ENCODE measurements at places on chromosomes 1 and 21.
A peak's percentile ranks its signal among the peaks of the same experiment; 100 is the strongest.

GRCh38 chr1:3541465-3541864, 69.8 kb downstream of the MEGF6 start:
- DNase-seq = no peak

GRCh38 chr1:14923727-14924452, 229.7 kb upstream of the TMEM51 start:
- peak; percentile 7 for DNase-seq

DNA sequence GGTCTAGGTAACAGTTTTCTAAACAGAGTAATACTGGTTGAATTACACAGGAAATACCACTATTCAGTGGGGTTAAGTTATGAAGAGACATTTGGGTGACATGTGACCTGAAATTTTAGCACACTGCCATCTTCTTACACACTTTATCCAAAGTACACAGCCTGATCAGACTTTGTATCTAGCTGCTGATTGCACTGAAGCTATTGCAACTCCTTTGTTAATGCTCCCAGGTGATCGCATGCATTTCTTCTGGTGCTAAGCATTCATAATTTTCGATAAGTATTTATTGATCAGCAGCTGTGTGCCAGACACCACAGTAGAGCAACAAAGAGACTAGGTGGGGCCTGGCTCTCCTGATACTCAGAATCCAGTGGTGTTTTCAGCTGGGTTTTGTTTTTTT, 52.4 kb downstream of the AK4 start:
- no peak for DNase-seq

DNA sequence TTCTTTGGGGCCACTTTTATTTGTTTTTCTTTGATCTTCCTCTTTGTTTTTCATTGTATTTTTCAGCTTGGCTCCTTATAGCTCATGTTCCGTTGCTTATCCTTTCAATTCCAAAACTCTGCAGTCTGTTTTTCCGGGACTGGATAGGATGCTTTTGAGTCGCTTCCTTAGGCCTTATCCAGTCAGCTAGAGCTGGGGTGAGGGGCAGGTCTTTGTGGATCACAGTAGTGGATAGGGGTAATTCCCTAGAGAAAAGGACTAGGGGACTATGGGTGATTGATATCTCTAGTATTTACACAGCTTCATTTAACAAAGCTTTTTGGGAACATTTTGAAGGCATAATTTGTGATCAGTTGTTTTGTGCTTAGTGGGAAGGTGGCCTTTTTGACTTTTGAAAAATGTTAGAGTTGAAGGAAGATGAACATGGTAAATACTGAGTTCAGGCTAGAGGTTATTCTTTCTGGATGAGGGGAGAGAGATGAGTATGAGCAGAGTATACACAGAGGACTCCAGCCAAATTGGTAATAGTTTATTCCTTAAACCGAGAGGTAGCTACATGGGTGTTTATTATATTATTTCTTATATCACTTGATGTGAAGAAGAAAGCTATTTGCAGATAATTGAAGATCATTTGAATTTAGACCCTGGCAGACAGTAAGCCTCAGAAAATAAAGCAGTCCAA, 22.5 kb downstream of the CEP350 start:
- no peak for DNase-seq

DNA sequence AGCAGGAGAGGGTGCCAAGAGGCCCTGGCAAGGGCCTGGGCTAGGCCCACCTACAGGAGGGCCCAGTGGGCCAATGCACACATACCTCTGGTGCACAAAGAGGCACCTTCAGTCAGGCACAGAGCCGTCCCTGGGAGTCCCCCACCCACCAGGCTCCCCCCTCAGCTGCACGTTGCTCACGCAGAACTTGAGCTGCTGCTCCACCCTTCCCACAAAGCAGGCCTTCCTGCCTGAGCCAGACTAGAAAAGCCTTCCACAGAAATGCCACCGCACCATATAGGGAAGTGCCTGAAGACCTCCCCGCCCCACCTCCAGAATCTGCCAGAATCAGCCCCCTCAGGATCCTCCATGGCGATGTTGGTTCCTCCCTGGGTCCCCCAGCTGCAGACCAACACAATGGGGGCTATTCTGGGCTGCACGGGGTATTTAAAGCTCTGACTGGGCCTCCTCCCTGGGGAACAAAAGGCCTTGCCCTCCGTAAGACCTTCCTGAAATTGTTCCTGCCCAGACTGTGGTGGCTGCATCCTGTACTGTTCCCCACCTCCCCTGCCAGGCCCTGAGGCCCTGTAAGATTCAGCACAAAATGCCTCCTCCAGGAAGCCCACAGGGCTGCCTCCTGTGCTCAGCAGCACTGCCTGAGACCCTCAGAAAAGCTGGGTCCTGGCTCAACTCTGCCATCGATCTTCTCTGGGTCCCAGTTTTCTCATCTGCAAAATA, 27.2 kb downstream of the HSPG2 start:
- DNase-seq = peak; percentile 56

GRCh38 chr1:31183927-31184554, 55.6 kb downstream of the NKAIN1 start:
- DNase-seq = peak; percentile 50

DNA sequence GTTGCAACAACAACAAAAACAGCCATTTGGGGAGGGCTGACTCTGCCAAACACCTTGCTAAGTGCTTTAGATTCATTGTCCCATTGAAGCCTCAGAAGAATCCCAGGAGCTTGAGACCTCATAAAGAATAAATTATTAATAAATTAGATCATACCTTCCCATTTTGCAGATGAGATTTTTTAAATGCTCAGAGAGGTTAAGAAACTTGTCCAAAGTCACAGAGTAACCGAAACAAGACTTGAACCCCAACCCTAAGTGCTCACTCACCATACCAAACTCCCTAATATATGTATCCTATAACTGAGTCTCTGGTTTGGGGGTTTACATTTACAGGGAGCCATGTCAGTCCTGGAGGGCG, 3.6 kb downstream of the CRYBG2 start:
- DNase-seq = no peak

DNA sequence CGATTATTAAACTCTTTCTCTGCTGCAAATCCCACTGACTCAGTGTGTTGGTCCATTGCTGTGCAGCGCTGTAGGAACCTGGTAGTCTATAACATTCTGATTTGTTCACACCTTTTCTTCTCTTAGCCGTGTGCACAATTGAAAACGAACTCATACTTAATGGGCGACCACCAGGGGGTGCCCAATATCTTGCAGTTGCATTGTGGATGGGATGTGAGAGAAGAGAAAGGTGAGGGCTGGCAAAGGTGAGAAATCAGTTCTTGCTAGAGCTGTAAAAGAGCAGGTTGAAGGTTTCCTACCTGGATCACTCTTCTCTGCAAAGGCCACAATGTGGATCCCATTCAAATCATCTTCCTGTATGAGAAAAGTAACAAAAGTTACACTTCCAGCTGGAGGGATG, 51.0 kb downstream of the CASQ2 start:
- peak; percentile 33 for DNase-seq

DNA sequence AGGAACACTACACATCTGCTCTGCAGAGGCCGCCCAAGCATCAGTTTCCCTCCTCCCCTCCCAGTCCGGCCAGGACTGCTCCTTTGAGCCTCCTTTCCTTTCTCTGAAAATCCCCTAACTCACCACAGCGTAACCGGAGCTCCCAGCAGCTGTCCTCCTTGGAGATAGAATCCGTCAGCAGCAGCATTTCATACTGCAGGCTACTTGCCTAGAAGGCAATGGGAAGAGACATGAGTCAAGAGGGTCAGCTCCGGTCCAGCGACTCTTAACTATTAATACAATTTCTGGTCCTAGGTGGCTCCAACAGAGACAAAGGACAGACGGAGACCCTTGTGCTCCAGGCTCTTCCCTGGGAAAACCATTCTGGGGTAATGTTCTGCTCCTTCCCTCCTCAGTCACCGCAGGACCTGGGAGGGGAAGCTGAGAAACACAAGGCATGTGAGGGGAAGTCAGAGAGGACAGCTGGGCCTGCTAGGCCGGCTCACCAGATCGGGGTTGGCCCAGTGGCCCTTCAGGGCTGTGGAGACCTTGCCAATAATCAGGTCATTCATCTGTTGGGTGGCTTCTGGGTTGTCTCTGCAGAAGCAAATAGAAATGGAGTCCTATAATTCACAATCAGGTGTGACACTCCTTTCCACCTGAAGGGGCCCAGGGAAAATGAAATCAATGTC, 99.7 kb downstream of the UBR4 start:
- no peak for DNase-seq

DNA sequence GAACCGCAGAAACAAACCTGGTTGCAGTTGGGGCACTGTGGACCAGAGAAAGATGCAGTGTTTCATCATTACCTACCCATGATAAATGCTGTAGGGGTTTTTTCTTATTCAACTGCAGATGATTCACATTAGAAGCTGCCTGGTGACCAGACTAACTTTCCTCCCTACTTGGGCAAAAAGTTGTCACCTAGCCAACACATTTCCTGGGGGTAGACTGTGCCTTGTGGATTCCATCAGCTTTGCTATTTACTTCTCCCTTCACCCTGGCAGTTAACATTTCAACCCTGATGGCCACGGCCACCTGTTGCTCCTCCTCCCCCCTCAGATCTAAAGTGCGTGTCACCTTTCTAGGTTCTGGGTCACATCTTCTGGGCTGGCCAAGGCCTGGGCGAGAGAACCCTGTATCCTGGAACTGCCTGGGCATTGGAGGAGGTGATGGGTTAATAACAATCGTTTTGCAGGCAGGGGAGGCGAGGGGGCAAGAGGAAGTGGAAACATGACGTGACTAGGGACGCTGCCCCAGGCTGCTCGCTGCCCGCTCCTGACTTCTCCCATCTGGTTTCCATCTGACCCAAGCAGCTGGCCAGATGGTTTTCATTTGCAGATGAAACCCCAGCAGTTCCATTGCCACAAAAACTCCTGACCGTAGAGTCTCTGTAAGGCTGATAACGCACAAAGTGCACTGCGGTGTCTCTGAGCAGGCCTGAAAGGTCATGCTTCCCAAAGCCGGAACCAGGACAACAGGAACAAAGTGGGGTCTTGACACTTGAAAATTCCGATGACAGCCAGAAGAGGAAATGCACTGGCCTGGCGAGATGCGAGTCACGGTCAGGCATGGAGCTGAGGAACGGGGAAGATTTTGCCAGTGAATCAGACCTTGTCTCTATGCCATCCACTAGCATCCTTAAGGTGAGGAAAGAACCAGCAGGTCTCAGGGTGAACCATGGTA, 36.6 kb downstream of the CAPZB start:
- peak; percentile 41 for DNase-seq

- DNase-seq = no peak
Measured at GRCh38 chr21:26007951-26008498, 162.5 kb downstream of the APP start.

GRCh38 chr21:44267655-44268142, 6.0 kb upstream of the DNMT3L start:
- DNase-seq = peak; percentile 19

GRCh38 chr21:36245649-36246048, 74.3 kb upstream of the MORC3 start:
- DNase-seq = no peak

GRCh38 chr1:37752213-37752582, 12.7 kb downstream of the EPHA10 start:
- DNase-seq = no peak

- DNase-seq = no peak
Measured at GRCh38 chr1:223137455-223138085, 5.5 kb downstream of the TLR5 start.

DNA sequence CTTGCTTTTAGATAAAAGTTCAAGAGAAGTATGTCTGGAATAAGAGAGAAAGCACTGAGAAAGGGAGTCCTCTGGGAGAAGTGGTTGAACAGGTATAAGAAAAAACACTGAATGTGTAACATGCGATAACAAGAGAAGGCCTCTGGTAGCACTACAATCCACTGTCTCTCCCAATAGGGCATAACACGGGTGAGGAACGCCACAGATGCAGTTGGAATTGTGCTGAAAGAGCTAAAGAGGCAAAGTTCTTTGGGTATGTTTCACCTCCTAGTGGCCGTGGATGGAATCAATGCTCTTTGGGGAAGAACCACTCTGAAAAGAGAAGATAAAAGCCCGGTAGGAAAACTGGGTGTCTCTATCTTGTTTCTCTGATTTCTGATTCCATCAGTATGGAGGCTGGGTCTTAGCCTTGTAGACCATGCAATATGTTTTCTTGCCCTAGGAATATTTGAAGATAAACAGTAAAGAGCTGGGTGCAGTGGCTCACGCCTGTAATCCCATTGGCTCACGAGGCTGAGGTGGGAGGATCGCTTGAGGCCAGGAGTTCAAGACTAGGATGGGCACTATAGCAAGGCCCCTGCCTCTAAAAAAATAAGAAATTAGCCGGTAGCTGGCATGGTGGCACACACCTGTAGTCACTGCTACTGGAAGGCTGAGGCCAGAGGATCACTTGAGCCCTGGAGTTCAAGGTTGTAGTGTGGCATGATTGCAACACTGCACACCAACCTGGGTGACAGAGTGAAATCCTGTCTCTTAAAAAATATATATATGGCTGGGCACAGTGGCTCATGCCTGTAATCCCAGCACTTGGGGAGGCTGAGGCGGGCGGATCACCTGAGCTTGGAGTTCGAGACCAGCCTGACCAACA, 40.4 kb downstream of the DAP3 start:
- DNase-seq = peak; percentile 36

DNA sequence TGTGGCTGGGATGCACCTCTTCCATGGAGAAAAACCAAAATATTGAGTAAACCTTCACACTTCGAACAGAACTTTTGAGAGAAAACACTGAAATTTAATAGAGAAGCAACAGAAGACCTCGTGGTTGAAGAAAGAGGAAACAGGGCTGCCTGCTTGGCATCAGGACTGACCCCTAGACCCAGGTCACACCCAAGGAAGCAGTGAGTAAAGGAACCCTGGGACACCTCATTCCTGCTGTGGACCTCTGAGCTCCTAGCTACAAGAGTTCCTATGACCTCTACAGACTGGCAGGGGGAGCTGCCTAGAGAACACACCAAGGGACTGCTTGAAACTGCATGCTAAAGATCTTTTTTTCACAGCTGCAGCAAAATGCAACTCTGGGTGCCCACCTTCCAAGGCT, 67.8 kb downstream of the FASLG start:
- DNase-seq = no peak

DNA sequence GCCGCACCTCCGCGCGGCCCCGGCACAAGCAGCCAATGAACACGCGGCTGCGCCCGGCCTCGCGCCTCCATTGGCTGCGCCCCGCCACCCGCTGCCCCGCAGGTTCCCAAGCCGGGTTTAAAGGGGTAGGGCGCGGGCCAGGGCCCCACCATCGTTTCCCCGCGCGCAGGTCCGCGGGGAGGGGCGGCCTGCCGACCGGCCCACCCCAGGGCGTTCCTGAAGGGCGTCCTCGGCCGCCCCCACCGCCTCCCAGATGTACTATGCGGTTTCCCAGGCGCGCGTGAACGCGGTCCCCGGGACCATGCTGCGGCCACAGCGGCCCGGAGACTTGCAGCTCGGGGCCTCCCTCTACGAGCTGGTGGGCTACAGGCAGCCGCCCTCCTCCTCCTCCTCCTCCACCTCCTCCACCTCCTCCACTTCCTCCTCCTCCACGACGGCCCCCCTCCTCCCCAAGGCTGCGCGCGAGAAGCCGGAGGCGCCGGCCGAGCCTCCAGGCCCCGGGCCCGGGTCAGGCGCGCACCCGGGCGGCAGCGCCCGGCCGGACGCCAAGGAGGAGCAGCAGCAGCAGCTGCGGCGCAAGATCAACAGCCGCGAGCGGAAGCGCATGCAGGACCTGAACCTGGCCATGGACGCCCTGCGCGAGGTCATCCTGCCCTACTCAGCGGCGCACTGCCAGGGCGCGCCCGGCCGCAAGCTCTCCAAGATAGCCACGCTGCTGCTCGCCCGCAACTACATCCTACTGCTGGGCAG, at the start of gene OLIG1:
TSS of gene OLIG1 (plus strand) at position 148 of the 750 bp plus-strand sequence. CDS start at position 254, 106 bp downstream.
- DNase-seq = peak; percentile 55

GRCh38 chr21:29293495-29293894, 5.2 kb upstream of the BACH1 start:
- DNase-seq = no peak
